ENCODE measurements at places on chromosomes 13 and 19.

GRCh38 chr13:108508263-108508662 is 121.1 kb upstream of the MYO16 start:
- no peak for DNase-seq

- no peak for DNase-seq
These were observed 32.2 kb downstream of the C13orf46 start for GRCh38 chr13:113941571-113942191.

- DNase-seq = no peak
These were observed 717 bp downstream of the SPRYD7 start for GRCh38 chr13:49935171-49936074.

DNA sequence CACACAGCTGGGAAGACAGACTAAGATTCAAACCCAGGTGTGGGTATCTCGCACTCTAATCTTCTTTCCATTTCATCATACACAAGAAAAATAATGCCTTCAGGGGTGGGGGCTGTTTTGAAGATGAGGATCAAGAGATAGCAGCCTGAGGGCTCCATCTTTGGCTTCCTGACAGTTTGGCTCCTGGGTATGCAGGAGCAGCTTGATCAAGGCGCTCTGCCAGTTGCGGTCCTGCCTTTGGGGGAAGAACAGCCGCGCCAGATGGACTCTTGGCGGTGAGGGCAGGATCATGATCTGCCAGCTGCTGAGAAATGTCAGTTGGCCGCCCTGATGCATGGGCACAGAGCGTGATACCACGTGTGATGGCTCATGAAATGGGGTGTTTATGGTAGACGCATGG is 119.1 kb downstream of the IER2 start:
- no peak for DNase-seq

DNA sequence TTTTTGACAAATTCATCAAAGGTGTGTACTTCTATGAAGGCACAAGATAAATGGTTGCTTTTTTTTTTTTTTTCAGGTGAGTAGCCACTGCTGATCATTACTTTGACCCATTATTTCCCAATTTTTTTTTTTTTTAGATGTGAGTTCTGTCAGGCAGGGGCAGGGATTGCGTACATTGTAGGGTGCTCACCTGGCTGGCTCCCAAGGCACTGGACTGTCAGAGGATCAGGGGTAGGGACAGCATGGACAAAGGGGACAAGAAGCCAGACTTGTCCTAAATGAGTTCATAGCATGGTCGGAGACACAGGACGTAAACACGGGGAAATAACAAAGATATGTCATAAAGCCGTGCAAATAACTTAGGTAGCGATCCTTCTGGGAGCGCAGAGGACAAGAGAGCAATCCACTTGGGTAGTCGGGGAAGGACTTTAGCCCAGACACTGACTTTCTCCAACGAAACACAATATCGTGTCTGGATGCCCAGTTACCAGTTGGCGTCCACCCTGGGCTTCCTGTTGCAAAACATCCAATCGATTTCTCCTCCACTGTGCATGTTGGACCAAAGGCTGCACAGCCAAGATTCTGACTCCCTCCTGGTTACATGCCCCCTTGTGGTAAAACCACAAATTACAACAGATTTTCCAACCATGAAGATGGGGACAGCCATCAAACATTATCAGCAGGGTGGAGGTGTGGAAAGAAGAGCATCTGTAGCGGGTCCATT is 27.5 kb upstream of the KATNAL1 start:
- no peak for DNase-seq

- DNase-seq = no peak
These were observed 864.3 kb upstream of the ATXN8OS start for GRCh38 chr13:69243366-69243765.

GRCh38 chr19:14371301-14371821 is 9.9 kb upstream of the ADGRE5 start:
- no peak for DNase-seq

- no peak for DNase-seq
These were observed 12.8 kb downstream of the ONECUT3 start for GRCh38 chr19:1765904-1766799.

GRCh38 chr19:3357992-3358688 is 8.2 kb upstream of the NFIC start:
- no peak for DNase-seq

GRCh38 chr13:24624801-24625231 is 55.4 kb upstream of the ATP12A start:
- DNase-seq = no peak

DNA sequence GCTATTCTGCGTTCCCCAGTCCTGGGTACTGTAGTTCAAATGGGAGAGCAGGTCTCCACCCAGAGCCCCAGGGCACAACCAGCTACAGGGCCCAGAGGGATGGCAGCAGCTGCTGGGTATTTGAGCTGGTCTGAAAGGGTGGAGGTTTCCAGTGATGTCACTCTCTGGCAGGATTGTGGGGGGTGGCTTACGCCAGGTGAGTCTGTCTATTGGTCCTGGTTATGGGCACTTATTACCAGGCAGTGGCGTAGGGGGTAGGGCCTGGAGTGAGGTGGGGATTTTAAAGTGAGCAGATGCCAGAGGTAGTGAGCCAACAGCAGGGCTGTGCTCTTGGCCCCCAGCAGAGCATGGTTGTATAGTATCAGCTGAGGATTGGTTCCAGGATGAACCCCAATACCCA is 6.2 kb downstream of the RPS19 start:
- no peak for DNase-seq

GRCh38 chr19:45104658-45105349 is 11.8 kb downstream of the PPP1R37 start:
- no peak for DNase-seq

DNA sequence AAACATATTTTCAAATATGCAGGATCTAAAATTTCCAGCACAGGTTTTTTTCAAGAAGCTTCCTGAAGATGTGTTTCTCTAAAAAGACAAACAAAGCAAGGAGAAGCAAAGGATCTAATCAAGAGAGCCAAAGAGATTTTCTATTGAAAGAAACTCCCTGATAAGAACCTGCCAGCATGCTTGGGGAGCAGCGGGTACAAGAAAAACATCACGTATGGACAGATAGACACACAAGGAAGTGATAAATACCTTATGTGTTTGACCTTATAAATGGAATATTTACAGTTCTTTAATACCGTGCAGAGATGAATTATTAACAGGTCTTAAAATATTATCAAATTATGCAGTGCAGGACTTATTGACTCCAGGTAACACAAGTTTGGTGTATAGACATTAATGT is 562.1 kb downstream of the DACH1 start:
- no peak for DNase-seq

DNA sequence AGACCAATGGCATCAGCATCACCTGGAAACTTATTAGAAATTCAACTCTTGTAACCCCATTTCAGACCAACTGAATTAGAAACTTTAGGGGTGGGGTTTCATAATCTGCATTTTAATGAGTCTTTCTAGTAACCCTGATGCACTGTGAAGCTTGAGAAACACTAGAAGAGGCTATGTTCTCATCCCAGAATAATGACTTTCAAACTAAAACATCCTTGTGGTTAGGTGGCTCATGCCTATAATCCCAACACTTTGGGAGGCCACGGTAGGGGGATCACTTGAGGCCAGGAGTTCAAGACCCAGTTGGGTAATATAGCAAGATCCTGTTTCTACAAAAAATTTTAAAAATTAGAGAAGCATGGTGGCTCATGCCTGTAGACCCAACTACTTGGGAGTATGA is 402.4 kb downstream of the DLEU7 start:
- no peak for DNase-seq

DNA sequence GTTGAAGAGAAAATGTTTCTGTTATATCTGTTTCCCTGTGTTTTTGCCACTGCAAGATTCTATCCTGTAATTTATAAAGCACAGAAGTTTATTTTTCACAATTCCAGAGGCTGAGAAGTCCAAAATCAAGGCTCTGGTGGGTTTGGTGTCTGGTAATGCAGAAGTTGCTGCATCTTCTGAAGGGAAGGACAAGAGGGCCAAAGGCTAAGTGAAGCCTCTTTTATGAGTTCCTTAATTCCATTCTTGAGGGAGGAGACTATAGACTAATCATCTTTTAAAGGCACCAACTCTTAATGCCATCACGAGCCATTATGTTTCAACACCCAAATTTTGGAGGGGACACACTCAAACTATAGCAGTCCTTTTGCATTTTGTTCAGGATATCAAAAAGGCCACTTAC is 34.1 kb upstream of the WDFY2 start:
- DNase-seq = no peak

- no peak for DNase-seq
These were observed 1906.4 kb upstream of the PRR20A start for GRCh38 chr13:55234311-55234710.

GRCh38 chr13:94154367-94154766 is 325.1 kb downstream of the DCT start:
- DNase-seq = no peak

GRCh38 chr13:96934889-96935489 is 59.3 kb downstream of the OXGR1 start:
- no peak for DNase-seq
